GOT3 (cell line): ENCODE measurements at places on chromosomes 16 and 17.
A peak's percentile ranks its signal among the peaks of the same experiment; 100 is the strongest.

DNA sequence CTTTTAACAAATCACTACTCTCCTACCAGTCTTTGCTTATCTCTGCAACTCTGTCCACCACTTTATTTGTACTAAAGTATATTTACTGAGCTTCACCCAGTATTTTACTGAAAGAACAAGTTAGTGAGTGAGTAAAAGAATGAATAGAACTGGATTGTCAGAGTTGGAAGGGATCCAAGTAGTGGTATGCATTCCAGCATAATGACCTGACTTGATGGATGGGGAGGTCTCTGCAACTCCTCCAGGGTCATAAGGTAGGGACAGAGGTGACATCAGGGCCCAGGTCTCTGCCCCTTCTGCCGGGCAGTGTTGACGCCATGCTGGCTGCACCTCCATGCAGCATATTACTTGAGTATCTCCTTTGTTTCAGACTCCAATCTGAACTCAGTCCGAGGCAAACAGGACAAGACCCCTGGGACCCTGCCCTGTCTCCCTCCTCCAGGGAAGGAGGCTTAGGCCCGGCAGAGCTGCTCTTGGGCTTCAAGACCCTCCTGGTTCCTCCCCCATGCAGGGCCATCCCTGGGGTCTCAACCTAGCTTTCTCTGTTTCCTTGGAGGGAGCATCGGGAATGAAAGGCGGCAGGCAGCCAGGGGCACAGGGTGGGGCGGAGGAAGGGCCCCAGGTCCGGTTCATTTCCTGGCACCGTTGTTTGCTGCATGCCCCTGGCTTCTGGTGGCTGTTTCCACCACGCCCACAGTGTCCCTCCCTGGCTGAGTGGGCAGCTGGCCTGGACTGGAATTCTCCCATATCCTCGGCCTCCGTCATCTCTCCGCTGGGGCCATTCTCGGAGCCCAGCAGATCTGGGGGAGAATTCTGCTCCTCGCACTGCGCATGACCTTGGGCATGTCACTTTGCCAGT is 12.4 kb upstream of the ITGA3 start:
- no peak for DNase-seq

- no peak for DNase-seq
Measured at GRCh38 chr16:87060034-87060986, 256.9 kb downstream of the C16orf95 start.

DNA sequence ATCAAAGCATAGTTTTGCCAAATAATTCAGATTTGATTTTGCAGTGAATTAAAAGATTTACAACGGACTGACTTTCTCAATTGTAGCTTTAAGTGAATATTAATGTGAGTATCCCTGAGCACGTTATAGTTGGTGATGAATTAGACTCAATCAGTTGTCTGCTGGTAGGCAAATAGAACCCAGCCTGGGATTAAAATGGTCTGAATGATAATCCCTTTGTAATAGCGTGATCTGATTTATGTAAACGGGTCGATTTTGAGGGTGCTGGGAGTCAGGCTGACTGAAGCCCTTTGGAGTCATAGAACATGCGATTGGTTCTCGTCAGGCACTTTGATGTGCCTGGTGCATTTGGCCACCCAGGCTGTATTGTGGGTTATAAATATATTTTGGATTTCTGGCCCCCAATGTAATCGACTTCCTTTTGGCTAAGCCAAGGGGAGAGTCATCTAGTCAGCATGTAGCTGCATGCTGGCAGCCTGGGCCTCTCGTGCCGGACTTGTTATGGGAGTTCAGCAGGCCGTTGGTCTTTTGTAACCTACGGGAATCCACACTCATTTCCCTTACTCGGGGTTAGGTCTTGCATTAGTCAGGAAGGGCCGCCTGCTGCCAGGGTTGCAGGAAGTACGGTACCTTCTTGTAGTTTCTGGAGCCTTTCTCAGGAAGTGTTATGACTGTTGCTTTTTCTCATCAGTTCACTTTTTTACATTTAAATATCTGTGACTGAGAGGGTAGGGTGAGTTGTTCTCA is 5.4 kb downstream of the PGS1 start:
- DNase-seq: peak; percentile 49

- DNase-seq: no peak
Measured at GRCh38 chr16:67188323-67188722, 1.6 kb downstream of the EXOC3L1 start.

- no peak for DNase-seq
Measured at GRCh38 chr16:80931801-80932707, 74.6 kb downstream of the CMC2 start.

DNA sequence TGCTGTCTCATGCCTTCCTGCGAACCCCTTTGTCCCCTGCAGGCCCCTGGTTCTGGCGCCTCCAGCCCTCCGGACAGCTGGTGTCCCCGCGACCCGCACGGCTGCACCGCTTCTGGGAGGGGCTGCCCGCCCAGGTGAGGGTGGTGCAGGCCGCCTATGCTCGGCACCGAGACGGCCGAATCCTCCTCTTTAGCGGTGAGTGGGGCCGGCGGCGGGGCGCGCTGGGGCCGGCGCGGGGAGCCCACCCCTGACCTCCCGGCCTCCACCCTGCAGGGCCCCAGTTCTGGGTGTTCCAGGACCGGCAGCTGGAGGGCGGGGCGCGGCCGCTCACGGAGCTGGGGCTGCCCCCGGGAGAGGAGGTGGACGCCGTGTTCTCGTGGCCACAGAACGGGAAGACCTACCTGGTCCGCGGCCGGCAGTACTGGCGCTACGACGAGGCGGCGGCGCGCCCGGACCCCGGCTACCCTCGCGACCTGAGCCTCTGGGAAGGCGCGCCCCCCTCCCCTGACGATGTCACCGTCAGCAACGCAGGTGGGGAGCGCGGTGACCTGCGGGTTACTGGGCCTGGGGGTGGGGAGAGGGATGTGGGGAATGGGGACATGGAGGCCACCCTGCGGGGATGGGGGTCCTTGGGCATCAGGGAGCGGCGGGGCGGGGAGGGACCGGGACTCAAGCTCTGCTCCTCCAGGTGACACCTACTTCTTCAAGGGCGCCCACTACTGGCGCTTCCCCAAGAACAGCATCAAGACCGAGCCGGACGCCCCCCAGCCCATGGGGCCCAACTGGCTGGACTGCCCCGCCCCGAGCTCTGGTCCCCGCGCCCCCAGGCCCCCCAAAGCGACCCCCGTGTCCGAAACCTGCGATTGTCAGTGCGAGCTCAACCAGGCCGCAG is 7.1 kb upstream of the IL32 start:
- no peak for DNase-seq

- DNase-seq: no peak
Measured at GRCh38 chr17:67041941-67042899, 2.1 kb upstream of the CACNG1 start.

DNA sequence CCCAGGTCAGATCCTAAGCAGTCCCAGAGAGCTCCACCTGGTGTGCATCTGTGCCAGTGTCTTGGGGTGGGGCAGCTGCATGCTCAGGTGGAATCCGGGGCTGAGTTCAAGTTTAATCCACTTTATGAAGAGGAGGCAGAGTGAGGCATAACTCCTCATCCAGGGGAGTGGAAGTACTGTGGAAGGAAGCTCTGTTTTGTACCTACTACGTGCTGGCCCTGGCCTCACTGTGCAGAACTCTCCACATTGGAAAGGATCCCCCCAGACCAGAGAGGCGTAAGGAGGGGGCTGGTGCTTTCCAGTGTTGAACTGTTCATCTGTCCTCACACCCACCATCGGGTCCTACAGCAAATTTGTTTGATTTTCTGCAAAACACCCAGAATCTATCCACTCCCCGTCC is 78.0 kb downstream of the ABCC6 start:
- no peak for DNase-seq
